Midbrain (tissue), 1 donor: ENCODE measurements at places on chromosomes 7 and 10.

- no peak for DNase-seq
Measured at GRCh38 chr10:132144086-132144485, 42.7 kb upstream of the DPYSL4 start.

DNA sequence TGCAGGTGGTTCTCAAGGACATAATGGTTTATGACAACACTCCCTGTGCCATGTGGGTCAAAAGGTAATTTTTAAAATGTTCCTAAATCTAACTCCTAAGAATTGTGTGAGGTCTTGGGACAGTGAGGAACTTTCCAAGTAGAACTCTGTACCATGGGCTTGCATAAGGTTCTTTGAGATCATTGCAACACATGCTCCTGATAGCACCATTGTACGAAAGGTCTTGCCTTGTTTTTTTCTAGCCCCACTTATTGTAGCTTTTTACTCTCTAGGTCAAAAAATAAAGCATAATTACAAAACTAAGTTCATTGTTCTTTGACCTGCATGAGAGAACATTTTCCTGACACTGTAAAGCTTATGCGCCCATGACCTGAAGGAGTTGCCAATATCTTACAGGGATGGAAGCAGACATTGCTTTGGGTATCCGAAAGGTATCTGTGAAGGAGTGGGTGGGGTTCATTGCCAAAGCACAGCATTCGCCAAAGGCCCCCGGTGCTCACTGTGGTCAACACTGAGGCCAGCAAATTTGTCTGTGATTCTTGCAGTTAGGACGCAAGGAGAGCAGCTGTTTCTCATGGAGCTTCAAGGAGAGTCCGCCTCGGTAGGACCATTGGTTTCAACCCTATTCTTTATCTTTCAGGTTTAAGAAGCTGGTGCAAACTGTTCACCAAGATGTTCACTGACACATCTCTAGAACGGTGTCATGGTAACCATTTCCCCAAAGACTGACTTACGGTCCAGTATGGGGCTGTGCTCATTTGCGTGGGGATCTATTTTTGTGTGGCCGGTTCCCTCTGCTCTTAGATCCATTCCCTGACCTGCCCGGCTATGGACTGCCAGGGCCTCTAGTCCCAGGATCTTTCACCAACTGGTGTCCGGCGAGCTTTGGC lies 7.6 kb upstream of the PRKAG2 start:
- DNase-seq: no peak

GRCh38 chr7:156791241-156791640 lies 101.7 kb downstream of the LMBR1 start:
- DNase-seq: no peak

GRCh38 chr7:92682330-92682729 lies 92.1 kb upstream of the FAM133B start:
- DNase-seq: no peak

DNA sequence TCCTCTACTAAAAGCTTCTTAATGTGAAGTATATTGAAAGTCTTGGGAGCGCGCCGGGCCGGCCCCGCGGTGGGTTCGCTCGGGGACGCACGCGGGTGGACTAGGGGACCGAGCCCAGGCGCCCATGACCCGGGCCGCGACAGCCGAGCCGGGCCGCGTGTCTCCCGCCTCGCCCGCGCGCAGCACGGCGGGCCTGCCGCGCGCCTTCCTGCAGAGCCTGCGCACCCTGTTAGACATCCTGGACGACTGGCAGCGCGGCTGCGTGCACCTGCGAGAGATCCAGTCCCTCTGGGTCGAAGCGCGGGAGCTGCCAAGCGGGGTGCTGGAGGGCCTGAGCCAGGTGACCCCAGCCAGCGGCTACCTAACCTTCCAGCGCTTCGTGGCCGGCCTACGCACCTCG lies 25.4 kb upstream of the ZNF735 start:
- no peak for DNase-seq

GRCh38 chr7:88357781-88358525 lies 51.3 kb upstream of the STEAP4 start:
- no peak for DNase-seq

DNA sequence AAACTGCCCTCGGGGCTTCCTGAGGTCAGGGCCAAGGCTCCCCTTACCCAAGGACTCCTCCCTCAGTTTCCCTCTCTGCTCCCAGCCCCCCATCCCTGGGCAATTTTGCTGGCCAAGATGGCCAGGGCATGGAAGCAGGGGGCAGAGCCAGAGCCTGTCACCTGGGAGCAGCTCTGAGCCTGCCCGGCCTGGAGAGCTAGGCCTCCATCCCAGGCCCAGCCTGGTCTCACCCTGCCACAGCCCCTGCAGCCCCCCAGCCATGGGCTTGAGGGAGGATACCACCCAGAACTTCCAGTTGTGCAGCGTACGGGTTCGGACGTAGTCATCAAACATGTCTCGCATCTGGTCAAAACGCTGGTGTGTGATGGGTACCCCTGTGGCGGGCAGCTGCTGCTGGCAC lies 17.0 kb upstream of the TBL2 start:
- no peak for DNase-seq
